Activated CD4-positive, alpha-beta T cell treated with anti-CD3 and anti-CD28 coated beads, Interleukin-2, amount 50 U/mL, for 24 hours (primary cell): ENCODE measurements at places on chromosomes 5 and 9.
A peak's percentile ranks its signal among the peaks of the same experiment; 100 is the strongest.

DNA sequence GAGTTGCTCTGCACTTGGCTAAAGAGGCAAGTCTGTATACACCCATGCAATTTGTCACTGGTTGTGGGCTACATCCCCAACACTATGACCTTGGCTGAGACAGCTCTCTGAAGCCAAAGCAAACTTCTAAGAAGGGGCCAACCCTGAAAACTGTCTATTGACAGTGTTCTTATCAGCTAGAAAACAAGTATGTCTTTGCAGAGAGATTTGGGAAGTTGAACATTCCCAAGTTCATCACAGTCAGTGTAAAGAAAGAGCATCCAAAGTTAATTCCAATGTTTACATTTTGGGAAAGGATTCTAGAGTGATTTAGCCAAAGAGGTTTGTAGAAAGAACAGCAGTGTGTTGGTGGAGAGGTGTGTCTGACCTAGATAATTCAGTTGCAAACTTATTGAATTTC lies 711.1 kb upstream of the CHD1 start:
- DNase-seq, result no peak

DNA sequence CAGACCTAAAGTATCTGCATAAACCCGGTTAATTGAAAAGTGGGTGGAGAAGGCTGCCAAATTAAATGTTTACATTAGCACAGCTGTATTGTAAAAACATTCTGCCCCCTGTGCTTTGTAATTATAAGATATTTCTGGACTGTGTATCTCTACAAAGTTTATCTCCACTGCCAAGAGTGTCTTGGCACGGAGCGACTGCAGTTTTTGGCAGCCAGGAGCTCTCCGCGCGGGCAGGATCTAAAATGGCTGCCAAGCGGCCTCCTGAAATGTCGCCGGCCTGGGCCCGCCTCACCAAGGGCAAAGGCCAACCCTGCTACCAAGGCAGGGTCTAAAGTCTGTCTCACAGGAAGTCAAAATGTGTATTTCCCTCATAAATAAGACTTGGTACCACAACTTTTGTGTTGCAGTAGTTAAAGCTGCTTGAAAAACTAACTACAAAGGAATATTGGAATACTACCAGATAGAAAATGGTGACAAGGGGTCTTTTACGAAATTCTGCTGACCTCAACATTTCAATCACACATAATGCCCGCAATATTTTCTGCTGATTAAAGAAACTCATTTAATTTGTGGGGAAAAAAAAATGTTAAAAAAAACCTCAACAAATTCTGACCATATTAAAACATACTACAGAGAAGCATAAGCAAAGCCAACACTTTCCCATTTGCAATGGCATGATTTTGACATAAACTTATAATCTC lies 110.4 kb downstream of the NFIB start:
- no peak for DNase-seq

DNA sequence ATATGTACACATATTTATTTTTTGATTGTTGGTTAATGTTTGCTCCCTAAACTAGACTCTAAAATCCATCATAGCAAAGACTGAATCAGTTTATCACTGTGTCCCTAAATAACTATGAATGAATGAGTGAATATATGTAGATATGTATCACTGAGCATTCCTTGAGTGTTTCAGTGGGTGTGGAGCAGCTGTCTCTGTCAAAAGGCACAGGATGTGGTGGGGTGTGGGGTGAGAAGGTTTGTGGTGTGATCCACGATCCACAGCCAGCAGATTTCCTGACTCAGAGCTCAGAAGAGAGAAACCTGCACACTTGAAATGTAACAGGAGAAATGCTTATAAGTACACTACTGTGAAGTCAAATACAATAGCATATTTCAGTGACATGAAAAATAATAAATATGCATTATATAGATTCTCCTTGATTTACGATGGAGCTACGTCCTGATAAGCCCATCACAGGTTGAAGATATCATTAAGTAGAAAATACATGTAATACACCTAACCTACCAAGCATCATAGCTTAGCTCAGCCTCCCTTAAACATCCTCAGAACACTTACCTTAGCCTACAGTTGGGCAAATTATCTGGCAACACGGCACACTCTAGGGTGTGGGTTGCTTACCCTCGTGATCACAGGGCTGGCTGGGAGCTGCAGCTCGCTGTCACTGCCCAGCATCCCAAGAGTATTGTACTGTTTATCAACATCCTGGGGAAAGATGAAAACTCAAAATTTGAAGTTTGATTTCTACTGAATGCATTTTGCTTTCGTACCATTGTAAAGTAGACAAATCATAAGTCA lies 287.0 kb downstream of the GAS1 start:
- no peak for DNase-seq

DNA sequence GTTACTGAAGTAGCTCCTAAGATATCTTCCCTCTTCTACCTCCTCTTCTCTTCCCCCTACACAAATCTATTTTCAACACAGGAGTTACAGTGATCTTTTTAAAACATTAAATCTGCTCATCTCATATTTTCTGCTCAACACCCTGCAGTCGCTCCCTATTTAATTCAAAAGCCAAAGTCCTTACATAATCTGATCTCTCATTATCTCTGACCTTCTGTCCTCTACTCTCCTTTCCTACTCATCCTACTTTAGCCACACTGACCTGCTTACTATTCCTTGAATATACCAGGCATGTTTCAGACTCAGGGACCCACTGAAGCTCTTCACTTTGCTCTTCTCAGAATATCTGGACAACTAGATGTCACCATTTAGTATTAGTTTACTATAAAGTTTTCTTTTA lies 87.9 kb downstream of the YTHDC2 start:
- DNase-seq, result no peak

DNA sequence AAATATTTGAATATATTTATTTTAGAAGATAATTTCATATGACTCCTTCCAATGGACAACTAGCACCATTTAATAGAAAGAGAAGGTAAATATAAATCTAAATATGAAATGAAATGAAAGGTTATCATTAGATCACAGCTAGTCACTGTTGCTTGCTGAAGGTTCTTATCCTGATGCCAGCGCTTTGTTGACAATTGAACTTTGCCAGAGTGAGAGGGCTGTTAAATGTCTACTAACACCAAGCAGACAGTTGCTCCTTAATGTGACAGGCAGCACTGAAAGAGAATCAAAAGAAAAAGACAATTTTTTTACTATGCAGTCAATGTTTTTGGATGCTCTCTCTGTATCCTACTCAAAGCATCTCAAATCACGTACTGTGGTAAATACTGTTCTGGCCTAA lies 152.6 kb upstream of the SEMA6A start:
- DNase-seq, result no peak

- DNase-seq, result no peak
Observed at GRCh38 chr5:10559871-10560270, 4.0 kb upstream of the ANKRD33B start.

- DNase-seq, result no peak
Observed at GRCh38 chr9:104927216-104927911, 591 bp downstream of the ABCA1 start.

GRCh38 chr9:76191493-76191892 lies 202.7 kb downstream of the RFK start:
- DNase-seq, result no peak

DNA sequence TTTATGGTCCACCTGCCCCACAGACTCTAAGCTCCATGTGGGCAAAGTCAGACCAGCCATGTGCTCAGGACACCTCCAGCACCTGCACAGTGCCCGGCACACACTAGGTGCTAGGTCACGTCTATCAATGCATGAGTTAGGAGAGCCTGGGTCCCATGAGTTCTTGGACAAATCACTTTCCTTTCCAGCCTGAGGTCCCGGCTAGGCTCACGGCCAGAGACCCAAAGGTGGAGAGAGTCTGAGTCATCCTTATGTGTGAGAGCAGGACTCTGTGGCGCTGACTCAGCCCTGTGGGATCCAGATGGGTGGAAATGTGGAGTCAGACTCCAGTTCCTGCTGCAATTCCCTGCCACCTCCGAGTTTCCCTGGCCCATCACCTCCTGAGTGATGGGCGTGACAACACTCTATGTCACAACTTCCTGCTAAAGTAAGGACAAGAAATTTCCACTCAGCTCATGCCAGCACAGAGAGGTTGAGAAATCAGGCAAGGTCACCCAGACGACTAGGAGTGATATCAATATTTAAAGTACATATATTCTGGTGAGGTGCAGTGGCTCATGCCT lies 2.5 kb upstream of the ST6GALNAC4 start:
- DNase-seq, result no peak

DNA sequence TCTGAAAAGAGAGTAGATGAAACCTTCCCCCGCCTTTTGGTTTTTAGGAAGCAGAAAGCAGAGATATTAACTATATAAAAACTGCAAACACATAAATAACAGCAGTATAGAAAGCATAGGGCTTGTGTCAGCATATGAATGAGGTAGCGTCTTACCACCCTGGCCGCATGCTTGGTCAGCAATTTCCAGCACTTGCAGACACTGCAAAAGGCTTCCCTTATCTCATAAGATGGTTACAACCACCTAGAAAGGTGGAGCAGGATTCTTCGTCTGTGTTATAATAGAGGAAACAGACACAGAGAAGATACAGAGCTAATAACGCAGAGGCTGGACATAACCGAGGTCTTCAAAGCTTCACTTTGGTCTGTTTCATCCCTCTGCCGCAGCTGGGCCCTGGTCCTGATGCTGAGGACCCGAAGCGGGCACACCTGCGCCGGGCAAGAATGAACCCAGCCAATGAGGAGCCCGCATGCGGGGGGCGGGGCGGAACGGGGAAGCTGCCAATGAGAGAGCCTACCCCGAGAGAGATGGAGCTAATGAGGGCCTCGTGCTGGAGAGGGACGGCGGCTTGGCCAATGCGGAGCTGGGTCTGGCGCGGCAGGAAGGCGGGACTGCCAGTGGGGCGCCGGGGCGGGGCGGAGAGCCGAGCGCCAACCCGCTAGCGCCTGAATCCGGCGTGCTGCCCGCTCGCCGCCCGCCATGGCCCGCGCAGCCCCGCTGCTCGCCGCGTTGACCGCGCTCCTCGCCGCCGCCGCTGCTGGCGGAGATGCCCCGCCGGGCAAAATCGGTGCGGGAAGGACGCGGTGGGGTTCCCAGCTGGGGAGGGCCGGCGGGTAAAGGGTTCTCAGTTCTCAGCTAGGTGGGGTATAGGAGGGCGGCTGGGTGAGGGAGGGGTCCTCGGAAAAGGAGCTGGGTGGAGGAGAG lies at the start of gene PCYOX1L:
Gene PCYOX1L (plus strand): TSS at position 677 of the 924 bp plus-strand sequence. CDS start 23 bp downstream, at position 700.
- peak; percentile 94 for DNase-seq

GRCh38 chr5:170334626-170335025 lies 37.0 kb upstream of the LCP2 start:
- no peak for DNase-seq

DNA sequence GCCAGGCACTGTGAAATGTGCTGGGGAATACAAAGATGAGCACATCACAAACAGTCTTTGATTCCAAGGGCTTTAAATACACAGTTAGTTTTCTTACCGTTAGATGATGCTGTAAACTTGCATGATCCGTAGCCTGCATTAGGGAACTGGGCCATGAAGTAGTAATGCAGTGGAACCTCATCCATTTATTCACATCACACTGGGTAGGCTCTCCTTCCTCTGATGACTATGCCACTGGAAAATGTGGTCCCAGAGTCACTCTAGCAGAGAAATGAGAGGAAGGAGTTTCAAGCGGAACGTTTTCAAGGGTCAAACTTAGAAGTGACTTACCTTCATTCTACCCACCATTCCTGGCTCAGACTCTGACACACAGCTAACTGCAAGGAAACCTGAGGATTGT lies 26.4 kb downstream of the ZFAND5 start:
- no peak for DNase-seq

- no peak for DNase-seq
Observed at GRCh38 chr5:1345876-1346626, 1.2 kb upstream of the CLPTM1L start.

DNA sequence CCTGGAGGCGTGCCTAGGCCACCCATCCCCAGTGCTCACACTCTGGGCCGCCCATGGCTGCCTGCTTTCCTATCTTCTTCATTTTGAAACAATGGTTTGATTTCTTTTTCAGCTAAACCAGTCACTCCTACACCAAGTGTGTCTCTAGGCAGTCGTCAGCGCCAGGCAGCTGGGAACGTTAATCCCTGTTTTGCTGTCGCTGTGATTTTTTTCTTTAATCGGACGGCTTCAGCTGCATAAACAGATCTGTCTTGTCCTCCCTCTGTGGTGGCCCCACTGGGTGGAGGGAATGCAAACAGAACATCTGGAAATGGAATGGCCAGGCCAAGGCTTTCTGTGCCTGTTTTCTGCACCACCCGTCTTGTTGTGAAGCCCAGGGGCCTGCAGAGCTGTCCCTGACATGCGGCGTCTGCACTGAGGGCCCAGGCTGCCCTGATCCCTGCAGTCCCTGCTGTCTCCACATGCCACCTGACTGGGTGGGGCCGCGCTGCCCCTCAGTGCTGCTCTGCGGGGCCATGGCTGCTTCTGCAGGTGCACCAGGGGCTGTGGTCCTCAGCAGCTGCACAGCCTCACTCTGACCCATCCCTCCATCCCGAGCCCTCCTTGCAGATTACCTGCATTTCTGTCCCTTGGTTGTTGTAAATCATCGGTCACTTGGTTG lies 51.5 kb downstream of the WNK2 start:
- DNase-seq, result no peak

- no peak for DNase-seq
Observed at GRCh38 chr9:26142201-26142600, 464.0 kb upstream of the TUSC1 start.

DNA sequence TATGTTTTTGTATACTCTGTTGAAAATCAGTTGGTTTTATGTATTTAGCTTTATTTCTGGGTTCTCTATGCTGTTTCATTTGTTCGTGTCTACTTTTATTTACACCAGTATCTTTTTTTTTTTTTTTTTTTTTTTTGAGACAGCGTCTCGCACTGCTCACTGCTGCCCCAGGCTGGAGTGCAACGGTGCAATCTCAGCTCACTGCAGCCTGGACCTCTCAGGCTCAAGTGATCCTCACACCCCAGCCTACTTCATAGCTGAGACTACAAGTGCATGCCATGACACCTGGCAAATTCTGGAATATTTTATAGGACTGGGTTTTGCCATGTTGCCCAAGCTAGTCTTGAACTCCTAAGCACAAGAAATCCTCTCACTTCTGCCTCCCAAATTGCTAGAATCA lies 869.4 kb upstream of the CDH6 start:
- DNase-seq, result no peak

DNA sequence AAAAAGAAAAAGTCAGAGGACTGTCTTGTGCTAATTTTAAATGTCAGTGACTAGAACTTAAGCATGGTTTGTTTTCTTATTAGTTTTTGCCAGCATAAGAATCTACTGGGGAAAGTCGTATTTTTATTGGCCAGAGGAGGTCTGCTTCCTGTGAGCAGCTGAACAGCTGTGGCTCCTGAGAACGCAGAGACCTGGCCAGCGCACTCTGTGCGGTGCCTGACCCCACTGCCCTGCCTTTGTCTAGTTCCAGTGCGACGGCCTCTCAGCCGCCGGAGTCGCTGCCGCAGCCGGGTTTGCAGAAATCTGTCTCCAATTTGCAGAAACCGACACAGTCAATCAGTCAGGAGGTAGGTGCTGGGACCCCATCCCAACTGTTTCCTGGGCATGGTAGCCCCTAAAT lies 42.5 kb downstream of the PRRC2B start:
- no peak for DNase-seq

DNA sequence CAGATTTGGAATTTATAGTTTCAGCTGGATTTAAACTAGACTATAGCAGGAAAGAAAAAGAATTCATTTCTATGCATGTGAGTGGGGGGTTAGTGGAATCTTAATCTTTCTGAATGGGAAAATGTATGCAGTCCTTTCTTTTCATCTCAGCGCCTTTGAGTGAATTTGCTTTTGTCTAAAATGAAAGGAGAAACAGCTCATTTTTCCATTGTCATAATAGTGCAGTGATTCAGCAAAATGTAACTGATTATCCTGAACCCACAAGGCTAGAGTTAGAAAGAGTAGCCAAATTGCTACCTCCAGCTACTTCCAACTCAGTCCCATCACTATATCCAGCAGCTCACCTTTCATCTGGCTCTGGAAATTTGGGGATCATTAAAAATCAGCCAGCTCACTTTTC lies 134.4 kb downstream of the ADAMTSL1 start:
- no peak for DNase-seq

GRCh38 chr9:135225619-135226228 lies 138.3 kb downstream of the OLFM1 start:
- DNase-seq, result no peak
